ENCODE measurements at places on chromosomes 1 and 21.
A peak's percentile ranks its signal among the peaks of the same experiment; 100 is the strongest.

- DNase-seq: no peak
These were observed 7.8 kb downstream of the AJAP1 start for GRCh38 chr1:4662168-4662567.

- DNase-seq: no peak
These were observed 85.0 kb downstream of the TPR start for GRCh38 chr1:186289943-186290545.

- no peak for DNase-seq
These were observed 3.9 kb downstream of the POFUT2 start for GRCh38 chr21:45283611-45284455.

DNA sequence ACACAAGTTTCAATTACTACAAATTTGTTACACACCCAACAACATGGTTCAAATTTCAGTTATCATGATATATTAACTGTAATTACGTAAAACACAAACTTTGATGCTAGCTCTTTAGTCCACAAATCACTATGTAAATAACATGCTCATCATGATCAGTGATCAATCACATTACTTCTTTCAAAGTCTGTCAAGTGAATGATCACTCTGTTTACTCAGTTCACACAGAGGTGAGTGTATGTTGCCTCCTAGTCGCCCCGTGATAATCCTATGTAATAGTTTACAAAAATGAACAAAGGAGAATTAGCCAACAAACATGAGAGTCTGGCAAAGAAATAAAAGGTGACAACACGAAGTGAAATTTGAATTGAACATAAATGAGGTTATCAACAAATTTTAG is 14.3 kb downstream of the EDEM3 start:
- DNase-seq: no peak

DNA sequence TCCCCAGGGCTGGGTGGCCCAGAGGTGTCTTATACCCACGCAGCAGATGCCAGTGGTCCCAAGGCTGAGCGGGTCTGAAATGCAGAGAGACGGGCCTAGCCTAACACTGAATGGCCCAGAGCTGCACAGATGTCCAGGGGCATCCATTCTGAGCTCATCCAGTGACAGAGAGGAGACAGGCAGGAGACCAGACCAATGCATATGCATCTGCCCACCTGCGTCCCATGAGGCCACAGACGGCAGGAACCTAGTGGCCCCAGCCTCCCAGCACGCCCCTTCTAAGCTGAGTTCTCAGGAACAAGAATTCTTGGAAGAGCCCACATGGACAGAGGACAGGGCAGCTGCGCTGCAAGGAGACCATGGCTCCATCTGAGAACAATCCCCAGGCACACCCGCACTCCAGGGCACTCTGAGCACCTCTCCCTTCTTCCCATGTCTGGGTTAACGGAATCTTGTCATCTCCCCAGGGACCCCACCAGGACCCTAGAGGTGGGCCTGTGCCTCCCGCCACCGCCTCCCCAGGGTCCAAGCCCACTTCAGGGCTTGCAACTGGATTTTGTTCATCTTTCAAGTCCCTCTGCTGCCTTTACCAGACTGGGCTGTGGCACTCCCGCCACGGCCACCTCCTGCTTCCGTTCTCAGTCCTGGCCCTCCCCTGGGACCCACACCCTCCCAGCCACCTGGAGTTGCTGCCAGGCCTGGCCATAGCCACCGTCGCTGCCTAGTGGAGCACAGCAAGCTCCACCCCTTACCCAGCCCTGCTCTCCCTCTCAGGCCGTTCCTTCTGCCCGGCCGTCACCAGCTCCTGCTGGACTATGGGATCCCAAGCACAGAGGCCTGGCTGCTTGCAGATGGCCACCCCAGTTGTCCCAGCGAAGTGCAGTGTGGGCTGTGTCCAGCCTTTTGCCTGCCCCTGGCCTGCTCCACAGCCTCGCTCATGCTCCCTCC is 3.3 kb downstream of the WNT3A start:
- no peak for DNase-seq

GRCh38 chr1:98053471-98054366 is 132.9 kb upstream of the DPYD start:
- DNase-seq: peak; percentile 87

GRCh38 chr1:218426343-218426657 is 81.2 kb downstream of the TGFB2 start:
- DNase-seq: peak; percentile 83

DNA sequence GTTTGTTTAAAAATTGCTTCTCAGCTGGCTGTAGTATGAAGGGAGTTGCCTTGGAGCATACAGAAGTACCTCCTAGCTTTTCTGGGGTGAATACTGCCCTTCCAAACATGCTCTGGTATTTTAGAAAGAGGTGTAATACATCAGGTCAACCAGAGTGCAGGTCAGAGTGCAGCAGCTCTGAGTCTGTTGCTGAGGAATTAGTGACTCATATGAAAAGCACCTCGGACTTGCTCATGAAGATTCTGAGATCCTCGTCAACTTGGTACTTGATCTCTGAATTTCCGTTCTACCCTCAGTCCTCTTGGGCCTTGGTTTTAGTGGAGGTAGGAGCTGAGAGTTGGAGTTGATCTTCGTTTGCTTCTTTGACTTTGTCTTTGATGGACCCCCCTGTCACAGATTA is 67.3 kb downstream of the NOS1AP start:
- peak; percentile 94 for DNase-seq

- DNase-seq: peak; percentile 42
These were observed 629 bp downstream of the CTNNBIP1 start for GRCh38 chr1:9909234-9910046.

DNA sequence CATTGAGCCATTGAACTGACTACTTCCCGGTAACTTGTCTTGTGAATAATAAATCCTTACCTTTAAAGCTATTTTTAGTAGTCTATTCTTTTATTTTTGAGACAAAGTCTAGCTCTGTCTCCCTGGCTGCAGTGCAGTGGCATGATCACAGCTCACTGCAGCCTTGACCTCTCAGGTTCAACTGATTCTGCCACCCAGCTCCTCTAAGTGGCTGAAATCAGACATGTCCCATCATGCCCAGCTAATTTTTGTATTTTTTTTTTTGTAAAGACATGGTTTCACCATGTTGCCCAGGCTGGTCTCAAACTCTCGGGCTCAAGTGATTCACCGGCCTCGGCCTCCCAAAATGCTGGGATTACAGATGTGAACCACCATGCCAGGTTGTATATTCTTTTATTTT is 59.3 kb upstream of the PTGS2 start:
- DNase-seq: no peak

DNA sequence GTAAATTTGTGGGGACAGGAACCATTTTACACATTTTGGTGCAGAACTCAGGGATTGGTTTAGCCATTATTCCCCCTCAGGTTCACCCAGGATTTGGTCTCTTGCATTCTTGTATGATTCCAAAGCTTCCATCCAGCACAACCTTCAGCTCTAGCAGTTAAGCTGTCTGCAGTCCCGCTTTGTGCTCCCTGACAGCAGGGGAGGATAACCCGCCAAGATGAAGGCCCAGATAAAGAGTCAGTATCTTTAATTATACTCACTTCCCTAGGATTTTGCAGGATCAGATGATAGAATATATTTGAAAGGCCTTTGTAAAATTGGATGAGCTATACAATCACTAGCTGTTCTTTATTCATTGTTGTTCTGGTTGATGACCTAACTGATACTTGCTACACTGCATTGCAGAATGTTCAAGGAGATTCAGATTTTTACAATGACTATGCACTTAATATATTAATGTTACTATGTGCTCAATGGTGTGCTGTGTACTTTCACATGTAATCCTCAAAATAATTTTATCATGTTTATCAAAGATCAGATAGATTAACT is 49.8 kb downstream of the SLC16A1 start:
- DNase-seq: peak; percentile 23

- no peak for DNase-seq
These were observed 33.5 kb upstream of the TARBP1 start for GRCh38 chr1:234512451-234512861.

DNA sequence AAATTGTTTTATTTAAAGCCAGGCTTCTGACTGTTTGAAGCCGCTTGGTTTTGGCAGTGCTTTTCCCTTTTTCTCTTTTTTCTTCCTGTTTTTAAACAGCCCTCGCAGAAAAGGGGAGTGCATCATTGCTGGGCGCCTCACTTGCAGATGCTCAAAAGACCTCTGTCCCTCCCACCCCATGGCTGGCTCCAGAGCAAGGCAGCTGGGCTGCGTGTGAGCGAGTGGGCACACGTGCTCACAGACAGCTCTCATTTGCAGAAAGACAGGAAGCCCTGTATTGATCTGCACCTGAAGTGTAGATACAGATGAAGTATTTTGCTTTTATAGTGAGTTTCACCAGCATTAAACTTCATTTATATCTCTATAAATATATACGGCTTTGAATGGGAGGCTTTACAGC is 8.8 kb downstream of the TNR start:
- DNase-seq: no peak

GRCh38 chr1:156090138-156090839 is 8.0 kb upstream of the MEX3A start:
- DNase-seq: no peak

GRCh38 chr1:156898161-156898566 is 4.6 kb downstream of the PEAR1 start:
- peak; percentile 86 for DNase-seq

DNA sequence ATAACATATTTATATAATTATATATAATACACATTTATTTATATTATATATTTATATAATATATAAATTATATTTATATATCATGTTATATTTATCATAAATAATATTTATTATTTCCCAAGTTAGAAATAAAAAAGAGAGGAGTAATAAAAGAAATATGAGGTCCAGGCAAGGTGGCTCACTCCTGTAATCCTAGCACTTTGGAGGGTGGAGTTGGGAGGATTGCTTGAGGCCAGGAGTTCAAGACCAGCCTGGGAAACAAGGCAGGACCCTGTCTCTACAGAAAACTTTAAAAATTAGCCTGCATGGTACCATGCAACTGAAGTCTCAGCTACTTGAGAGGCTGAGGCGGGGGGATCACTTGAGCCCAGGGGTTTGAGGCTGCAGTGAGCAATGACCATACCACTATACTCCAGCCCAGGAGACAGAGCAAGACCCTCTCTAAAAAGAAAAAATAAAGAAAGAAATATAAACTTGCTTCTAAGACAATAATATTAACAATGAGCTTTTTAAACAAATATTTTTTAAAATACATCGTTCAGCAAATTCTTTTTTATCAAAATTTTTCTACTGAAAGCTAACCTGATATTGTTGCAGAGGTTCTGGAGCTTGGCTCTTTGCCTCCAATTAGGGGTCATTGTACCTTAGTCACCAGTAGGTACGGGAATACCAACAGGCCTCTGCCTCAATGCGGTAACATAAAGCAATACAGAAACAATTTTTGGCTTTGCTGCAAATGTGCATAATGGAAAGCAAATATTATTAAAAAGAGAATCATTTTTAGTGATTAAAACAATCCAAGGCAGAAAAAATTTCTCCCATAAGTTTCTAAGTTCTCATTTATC is 290.0 kb downstream of the SETD4 start:
- no peak for DNase-seq

DNA sequence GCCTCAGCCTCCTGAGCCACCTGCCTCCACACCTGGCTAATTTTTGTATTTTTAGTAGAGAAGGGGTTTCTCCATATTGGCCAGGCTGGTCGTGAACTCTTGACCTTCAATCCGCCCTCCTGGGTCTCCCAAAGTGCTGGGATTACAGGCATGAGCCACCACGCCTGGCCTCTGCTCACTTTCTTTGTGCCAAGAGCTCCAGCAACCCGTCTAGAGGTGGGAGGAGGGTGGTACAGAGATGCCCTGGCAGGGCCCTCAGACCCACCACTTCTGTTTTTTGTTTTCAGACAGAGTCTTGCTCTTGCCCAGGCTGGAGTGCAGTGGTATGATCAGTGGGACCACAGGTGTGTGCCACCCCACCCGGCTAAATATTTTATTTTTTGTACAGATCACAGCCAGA is 6.9 kb upstream of the SYNC start:
- no peak for DNase-seq

DNA sequence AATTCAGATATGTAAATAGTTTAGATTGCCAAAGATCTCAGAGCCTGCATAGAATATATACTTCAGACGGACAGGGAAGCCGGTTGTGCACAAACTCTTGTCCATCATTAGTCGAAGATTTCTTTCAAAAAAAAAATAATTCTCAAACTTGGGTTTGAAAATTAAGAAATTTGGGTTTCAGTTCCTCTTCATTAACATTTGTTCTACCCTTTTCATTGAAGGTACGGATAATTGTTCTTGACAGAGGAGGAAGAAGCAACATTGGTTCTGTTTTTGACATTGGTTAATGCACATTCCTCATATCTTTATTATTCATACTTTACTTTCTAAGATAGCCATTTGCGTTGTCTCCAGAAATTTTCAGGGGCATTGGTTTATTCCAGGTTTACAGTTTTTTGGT is 38.0 kb upstream of the PRMT6 start:
- no peak for DNase-seq

DNA sequence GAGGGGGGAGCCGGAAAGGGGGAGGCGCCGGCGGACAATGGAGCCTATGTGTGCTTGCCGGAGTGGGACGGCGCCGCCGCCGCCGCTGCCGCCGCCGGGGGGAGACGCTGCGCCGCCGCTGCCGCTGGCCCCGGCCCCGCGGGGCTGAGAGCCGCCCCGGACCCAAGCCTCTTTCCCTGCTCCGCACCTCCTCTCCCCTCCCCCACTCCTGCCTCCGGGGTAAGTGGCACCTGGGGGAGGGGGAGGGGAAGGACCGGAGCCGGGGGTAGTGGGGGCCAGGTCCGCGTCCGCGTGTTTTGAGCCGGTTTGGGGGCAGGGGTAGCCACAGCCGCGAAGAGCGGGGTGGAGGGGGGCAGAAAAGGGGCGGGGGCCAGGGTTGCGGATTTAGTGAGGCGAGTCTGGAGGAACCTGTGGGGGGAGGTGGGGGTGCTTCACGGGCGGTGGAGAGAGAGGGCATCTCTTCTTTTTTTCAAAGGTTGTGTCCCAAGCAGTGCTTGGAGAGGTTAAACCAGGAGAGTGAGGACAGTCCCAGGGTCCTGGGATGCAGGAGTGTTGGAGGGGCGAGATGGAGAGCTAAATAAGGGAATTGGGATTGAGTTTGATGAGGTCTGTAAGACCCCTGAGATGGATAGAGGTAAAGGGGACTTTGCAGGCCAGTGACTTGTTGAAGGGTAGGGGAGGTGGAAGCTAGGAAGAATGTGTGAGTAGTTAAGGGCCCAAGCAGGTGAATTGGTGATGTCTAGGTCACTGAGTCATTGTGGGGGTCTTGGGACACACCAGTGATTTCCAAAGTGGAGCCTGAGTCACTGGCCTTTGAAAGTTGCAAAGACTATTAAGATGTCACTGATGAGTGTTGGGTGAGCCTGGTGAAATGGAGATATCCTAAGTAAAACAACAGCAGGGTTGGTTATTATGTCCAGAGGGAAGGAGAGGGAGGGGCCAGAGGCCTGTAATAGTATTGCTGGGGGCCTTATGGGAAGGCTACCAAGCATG is 59.1 kb downstream of the BCL9 start:
- DNase-seq: peak; percentile 25

- DNase-seq: no peak
These were observed 3.0 kb upstream of the ADCY10 start for GRCh38 chr1:167916766-167917511.

GRCh38 chr1:149936992-149937705 is 470 bp upstream of the MTMR11 start:
- peak; percentile 80 for DNase-seq

GRCh38 chr1:54254055-54254454 is 54.1 kb downstream of the MRPL37 start:
- peak; percentile 64 for DNase-seq

GRCh38 chr1:243903895-243904294 is 53.9 kb upstream of the AKT3 start:
- peak; percentile 61 for DNase-seq
